ENCODE measurements at places on chromosomes 13 and 19.

- DNase-seq: no peak
Measured at GRCh38 chr13:45352031-45352430, 11.0 kb upstream of the TPT1 start.

DNA sequence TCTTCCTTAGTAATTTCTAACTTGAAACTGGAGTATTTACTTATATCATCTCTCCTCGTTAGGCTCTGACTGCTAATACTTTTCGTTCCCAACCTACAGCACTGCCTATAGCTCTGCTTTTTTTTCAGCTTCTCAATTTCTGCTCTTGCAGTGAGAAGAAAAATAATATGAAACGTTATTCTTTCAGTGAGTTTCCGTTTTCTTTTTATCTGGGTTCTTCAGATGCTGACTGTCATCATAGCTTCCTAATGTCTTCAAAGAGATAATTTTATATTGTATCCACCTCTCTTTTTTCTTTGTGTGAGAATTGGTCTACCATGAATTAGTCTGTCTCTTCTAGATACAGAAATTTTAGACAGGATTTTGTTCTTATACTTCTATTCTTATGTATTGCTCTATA lies 454.9 kb downstream of the LMO7 start:
- DNase-seq: no peak

GRCh38 chr13:99276706-99277105 lies 18.5 kb upstream of the GPR18 start:
- DNase-seq: no peak

DNA sequence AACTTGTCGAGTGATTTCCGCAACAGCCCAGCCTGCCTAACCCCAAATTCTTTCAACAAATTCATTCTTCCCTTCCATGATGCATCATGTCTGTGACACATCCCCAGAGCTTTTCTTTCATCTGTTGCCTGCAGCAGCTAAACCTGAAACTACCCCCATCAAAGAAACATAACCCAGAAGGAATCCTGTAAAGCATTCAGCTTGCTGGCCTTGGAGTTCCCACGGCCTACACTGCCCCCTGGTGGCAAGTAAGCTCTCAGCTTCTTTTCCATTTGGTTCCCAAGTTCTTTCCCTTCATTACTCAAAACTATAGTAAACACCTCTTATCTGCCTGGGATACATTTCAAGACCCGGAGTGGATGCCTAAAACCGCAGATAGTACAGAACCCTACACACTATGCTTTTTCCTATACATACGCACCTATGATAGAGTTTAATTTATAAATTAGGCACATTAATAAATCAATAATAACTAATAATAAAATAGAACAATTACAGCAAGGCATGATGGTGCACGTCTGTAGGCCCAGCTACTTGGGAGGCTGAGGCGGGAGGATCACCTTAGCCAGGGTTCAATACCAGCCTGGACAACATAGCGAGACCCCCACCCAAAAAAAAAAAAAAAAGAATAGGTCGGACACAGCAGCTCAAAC lies 7.4 kb downstream of the ETHE1 start:
- peak; percentile 53 for DNase-seq

GRCh38 chr19:58559275-58560006 lies 1.0 kb upstream of the UBE2M start:
- DNase-seq: no peak

DNA sequence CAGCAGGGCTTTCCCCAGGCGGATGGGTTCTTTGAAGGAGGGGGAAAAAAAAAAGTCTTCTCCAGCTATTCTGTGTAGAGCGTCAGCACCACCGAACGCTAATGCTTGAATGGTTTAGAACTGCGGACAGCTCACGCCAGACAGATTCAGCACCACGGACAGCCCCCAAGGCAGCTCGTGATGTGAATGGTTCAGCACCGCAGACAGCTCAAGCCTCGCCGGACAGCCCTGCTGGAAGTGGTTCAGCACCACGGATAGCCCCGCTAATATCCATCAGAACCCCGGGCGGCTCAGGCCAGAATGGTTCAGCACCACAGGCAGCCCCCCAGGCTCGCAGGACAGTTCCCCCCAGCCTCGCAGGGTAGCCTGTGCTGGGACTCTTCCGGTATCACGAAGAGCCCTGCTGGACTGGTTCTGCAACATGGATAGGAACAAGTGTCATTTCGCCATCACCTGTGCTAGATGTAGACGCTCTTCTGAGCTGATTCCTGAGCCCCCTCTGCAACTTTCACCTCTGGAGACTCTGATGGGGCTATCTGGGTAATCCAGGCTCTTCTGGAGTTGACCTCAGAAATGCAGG lies 4.9 kb upstream of the SMIM17 start:
- no peak for DNase-seq

DNA sequence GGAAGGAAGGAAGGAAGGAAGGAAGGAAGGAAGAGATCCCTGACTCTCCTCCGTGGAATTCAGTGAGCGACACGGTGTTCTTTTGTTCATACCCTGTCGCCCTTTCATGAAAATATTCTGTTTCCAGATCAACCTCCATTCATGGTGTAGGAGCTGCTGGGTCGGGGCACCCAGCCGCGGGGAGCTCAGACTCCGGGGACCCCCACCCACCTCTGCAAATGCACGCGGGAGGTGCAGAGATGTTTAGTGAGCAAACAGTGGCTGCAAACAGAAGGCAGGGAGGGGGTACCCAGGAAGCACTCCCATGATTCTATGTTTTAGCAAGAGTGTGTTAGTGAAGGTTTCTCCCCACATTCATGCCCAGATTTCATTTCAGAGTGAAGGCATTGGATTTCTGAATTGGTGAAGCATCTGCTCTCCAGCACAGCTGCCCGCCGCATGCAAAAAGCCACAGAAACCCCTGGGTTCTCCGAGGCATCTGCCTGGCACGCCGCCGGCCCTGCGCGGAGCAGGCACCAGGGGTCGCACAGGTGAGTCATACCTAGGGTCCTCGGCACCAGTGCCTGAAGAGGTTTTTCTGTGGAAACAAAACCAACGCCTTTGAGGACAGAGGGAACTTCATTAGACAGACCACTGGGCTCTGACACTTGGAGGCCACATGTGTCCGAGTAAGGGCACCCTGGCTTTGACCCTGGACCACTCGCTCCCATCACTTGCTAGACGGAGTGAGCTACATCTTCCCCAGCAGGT lies 80.6 kb downstream of the ZNF557 start:
- no peak for DNase-seq

DNA sequence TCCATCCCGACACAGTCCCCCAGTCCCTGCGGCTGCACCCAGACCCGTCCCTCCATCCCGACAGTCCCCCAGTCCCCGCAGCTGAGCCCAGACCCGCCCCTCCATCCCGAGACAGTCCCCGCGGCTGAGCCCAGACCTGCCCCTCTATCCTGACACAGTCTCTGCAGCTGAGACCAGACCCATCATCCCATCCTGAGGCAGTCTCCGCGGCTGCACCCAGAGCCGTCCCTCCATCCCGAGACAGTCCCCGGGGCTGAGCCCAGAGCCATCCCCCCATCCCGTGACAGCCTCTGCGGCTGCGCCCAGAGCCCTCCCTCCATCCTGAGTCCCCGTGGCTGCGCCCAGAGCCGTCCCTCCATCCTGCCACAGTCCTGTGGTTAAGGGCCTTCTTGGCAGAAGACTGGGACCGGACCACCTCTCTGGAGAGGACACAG lies 28.8 kb upstream of the TMEM255B start:
- no peak for DNase-seq

DNA sequence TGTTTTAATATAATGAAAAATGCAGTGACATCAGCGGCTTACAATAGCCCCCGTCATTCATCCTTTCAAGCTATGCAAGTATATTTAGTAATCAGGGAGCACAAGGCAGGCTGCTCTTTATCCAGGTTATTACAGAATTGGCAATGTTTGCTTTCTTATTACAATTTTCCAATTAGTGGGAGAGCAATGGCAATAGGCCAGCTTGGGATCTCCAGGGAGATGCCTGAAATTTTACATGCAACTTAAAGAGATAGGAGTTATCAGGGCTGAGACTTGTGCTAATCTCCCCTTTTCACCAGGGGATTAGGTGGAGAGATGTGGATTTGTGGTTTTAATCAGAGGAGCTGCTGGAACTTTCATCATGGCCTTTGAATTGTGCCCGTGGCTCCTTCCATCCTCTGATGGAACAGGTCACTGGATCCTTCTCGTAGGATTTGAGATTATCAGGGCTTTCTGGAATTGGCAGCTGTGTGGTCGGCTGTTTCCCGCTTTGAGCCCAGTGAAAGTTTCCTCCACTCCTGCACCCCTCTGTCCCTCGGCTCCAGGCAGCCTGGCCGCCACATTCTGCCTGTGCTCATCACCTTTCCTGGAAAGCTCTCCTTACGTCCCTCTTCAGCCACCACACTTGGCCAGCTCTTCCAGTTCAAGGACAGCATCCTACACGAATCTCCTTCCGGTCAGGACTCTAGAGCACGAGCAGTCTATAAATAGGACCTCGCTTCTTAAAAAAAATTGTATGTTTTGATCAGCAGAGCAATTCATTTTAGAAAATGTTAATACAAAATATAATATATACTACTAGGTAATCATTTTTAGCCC lies 47.0 kb downstream of the CBY2 start:
- no peak for DNase-seq

GRCh38 chr13:86684402-86684801 lies 885.2 kb upstream of the SLITRK6 start:
- no peak for DNase-seq

GRCh38 chr19:402786-403185 lies 6.2 kb downstream of the C2CD4C start:
- no peak for DNase-seq

DNA sequence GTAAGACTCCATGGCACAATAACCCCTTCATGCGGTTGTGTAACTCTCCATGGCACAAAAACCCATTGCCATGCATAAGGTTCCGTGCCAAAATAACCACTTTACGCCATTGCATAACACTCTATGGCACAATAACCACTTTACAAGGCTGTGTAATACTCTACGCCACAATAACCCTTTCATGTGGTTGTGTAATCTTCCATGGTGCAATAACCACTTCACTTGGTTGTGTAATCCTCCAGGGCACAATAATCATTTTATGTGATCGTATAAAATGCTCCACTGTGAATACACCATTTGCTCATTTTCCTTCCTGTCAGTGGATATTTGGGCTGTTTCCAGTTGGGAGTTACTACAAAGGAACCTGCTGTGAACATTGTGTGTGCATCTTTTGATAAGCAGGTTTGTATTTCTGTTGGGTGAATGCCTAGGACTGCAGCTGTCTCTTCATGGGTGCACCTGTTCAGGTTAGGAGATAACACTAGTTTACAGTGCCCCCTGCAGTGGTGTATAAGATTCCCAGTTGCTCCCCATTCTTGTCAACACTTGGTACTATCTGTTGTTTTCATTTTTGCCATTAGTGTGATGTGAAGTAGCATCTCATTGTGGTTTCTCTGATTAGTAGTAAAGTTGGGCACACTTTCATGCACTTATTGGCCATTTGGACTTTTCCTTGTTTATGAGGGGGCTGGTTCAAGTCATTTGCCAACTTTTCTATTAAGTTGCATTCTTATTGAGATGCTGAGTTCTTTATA lies 21.1 kb upstream of the ZSCAN18 start:
- no peak for DNase-seq

DNA sequence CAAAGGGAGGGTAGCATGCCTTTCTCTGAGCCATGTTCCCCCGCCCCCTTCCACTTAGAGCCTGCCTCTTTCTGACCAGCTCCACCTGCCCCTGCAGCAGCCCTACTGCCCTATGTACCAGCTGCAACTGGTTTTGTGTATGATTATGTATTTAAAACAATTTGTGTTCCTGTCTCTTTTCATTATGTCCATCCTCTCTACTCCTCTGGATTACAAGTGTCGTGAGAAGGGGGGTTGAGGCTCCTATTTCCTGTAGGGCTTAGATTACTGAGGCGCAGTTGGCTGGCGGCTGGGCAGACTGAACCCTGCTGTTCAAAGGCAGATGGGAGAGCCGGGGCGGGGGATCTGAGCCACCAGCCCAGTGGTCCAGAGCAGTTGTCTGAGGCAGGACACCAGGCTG lies 213.3 kb downstream of the KCNRG start:
- DNase-seq: no peak

DNA sequence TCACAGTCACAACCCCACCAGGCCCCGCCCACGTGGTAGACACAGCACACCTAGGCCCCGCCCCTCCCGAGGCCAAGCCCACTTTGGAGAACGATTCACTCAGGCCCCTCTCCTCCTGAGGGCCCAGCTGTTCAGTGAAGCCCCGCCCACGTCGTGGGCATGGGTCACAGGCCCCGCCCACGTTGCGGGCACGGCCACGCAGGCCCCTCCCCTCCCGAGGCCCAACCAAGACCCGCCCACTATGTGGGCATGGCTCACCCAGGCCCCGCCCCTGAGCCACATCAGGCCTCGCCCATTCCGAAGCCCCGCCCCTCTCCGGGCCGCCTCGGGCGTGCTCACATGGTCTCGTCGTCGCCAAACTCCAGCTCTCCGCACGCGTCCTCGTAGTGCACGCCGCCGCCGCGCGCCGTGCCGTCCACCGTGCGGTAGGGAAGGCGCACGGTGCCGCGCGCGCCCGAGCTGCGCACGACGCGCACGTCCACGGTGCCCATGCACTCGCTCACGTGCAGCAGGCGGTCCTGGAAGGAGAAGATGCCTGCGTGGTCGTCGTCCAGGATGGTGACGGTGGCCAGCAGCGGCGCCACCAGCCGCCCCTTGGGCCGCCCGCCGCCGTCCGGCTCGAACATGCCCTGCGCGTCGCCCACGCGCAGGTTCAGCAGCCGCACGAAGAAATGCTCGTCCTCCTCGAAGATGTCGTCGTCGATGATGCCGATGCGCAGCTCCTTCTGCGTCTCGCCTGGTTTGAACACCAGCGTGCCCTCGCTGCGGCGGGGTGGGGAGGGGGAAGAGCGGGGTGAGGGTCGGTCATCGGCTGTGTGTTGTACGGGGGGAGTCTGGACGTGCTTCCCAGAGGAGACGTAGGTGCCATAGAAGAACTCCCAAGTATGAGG lies 24.0 kb downstream of the SLC8A2 start:
- DNase-seq: no peak

DNA sequence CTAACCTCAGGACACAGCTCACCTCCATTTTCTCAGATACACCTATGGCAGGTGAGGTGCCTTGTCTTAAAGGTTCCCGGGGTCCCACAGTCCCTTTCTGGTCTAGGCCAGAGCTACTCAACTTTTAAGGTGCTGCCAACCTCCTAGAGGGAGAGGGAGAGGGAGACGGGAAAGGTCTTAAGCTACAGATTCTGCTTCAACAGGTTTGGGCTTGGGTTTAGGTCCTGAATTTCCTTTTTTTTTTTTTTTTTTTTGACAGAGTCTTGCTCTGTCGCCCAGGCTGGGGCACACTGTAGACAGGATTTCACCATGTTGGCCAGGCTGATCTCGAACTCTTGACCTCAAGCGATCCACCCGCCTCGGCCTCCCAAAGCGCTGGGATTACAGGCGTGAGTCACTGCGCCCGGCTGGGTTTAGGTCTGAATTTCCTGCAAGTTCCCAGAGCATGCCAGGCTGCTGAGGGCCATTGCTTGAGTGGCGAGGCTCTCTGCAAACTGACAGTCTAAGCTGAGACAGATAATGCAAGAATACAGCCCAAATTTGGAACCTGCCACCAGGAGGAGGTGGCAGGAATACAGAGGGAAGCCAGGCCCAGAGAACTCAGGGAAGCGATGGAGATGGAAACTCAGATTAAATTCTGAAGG lies 7.8 kb upstream of the SYCN start:
- no peak for DNase-seq

All from DMS79 (cell line).